SW 1271 (cell line): ENCODE measurements at places on chromosomes 4 and X.

DNA sequence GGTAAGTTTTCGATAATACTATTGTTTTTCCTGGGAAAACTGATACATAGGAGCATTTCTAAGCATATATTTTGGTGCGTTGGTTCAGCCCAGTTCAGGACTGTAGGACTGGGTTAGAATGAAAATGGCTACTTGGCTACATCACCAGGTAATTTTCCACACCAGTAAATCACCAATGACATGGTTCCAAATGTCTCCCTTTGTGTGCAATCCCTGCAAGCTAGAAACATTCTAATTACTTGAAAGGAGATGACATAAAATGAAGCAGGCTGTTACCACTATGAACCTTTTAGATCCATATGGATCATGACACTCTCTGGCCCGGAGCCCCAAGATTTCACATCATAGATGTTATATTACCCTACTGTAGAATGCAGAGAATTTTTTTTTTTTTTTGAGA is 577.4 kb upstream of the FTHL17 start:
- no peak for DNase-seq

GRCh38 chr4:140152751-140153418 is 1.1 kb downstream of the MAML3 start:
- DNase-seq, result no peak

DNA sequence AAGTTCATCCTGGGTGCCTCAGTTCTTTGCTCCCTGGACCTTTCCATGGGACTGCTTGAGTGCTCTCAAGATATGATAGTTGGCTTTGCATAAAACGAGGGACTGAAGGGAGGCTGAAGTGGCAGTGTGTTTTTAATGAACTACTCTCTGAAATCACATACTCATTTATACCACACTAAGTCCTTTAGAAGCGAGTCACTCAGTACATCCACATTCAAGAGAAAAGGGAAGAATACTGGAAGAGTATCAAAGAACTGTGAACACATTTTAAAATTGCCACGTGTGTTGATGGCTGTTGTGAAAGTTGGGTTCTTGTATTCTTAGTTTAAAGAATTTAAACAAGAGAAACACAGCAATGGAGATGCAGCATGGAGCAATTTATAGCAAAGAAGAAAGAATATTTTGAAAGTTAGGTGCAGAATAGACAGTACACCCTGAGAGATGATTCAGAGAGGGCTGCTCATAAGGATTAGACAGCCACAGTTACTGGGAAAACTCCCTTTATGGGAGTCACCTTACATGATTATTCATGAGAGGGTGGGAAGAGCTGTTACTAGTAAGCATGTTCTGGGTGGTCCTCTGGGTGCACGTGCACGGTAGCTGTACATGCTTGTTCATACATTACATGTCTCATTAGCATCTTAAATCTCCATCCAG is 380.7 kb downstream of the ADGRL3 start:
- DNase-seq, result no peak

- DNase-seq, result no peak
Observed at GRCh38 chr4:182969651-182970279, 52.6 kb upstream of the DCTD start.

- DNase-seq, result no peak
Observed at GRCh38 chr4:146654687-146655520, 16.2 kb downstream of the POU4F2 start.

DNA sequence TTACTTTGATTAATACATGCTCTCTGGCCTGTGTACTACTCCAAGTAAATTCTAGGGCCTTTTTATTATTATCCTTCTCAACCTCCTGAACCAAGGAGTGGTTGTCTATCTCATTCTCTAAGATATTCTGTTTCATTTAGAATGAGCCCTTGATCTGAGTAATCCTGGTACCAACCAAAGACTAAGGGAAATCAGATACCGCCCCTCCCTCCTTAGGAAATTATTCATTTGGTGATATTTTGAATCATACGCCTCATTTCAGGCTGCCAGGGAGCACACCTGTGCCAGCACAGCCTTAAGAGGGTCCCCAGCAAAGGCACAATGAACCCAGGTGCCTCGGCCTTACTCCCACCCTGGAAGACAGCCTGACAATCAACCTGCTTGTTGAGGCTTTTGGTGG is 73.2 kb upstream of the STARD8 start:
- no peak for DNase-seq

- DNase-seq, result no peak
Observed at GRCh38 chr4:166078383-166078782, 205.3 kb downstream of the TLL1 start.

GRCh38 chrX:74431797-74432196 is 10.5 kb downstream of the SLC16A2 start:
- no peak for DNase-seq

DNA sequence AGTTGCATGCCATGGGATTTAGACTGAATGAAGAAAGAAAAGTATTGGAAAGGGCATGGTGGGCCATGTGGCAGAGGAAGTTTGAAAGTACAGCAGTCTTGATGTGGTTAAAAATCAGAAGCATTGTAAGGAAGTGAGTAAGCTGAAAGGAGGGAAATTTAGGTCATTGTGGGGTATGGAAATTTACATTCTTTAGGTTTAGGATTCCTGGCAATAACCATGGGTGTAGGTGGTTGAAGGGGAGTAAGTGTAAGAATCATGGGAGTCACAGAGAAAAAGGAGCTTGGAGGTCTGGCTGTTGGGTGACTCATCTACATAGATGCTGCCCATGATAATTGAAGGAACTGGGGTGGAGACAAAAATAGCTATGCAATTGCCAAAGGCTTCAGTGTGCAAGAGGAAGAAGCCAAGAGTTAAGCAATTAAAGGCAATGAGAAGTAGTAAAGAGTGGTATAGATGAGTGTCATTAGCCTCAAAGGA is 243.8 kb upstream of the LDB2 start:
- DNase-seq, result no peak

DNA sequence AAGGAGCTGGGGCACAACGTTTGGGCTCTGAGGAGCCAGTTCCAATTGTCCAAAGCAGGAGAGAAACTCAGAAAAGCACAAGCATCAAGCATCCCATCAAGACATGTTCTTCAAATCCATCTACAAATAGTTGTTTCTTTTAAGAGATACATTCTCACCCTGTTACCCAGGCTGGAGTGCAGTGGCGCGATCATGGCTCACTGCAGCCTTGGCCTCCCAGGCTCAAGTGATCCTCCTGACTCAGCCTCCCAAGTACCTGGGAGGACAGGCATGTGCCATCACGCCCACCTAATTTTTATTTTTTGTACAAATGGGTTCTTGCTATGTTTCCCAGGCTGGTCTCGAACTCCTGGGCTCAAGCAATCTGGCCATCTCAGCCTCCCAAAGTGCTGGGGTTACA is 18.1 kb downstream of the NELFA start:
- no peak for DNase-seq

DNA sequence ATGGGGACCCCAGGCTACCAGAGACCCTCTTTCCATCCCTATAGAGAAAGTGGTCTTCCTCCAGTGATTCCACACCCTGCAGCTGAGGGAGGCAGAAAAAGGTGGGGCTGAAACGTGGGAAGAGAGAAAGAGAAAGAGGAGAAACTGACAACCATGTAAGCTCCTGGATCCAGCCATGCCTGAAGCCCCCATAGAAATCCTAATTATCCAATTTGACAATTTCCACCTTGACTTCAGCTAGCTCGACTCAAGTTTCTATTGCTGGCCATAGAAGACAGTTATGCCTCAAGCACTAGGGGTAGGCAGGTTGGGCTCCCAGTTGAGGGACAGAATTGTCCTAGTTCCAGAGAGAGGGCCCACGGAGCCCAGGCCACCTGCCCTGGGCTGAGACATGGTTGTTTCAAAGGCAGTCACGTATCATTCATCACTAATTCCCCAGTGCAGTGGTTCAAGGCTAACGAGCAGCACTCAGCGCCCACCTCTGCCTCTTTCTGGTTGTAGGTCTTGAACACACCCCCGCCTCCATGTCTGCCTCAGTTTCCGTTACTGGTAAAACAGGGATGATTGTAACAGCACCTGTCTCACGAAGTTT is 39.8 kb upstream of the ASMTL start:
- no peak for DNase-seq

- no peak for DNase-seq
Observed at GRCh38 chr4:176789955-176790354, 2.8 kb downstream of the VEGFC start.

DNA sequence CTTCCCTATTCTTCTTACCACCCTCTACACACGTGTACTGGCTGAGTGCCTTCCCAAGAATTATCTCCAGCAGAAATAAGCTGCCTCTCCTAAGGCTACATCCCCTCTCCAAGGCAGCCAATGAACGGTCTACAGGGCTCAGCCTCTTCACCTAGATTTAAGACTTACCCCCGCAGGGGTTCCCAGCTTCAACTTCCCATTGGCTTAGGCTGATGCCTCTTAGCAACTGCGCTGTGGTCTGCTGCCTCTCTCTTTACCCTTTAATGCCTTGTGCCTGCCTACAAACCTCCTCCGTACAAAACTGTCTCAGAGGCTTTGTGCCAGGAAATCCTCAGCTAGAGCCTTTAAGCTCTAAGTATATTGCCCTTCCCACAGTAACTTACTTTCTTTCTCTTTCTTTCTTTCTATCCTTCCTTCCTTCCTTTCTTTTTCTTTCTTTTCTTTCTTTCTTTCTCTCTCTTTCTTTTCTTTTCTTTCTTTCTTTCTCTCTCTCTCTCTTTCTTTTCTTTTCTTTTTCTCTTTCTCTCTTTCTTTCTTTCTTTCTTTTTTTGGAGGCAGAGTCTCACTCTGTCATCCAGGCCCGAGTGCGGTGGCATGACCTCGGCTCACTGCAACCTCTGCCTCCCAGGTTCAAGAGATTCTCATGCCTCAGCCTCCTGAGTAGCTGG is 15.1 kb upstream of the PIGA start:
- no peak for DNase-seq

DNA sequence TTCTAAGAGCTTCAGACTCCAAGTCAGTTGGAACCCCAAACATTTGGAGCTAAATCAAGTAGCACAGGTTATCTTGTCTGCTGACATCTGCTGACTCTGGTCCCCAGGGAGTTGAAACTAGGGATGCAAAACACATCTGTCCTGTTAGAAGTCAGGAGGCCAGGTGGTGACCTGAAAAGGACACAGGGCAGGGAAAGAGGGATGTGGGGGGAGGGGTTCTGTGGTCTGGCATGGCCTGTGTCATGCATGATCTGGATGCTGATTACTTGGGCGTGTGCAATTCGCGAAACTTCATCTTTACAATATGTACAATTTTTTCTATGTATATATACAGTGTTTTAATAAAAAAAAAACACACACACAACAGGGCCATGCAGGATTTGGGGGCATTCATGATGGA is 55.3 kb downstream of the FHDC1 start:
- DNase-seq, result no peak

DNA sequence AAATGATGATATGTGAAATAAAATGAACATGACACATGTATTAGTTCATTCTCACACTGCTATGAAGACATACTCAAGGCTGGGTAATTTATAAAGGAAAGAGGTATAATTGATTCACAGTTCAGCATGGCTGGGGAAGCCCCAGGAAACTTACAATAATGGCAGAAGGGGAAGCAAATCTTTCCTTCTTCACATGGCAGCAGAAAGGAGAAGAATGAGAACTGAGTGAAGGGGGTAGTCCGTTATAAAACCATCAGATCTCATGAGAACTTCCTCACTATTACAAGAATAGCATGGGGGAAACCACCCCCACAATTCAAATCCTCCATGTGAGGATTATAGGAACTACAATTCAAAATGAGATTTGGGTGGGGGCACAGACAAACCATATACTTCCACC is 243.9 kb upstream of the GYPA start:
- DNase-seq, result no peak

DNA sequence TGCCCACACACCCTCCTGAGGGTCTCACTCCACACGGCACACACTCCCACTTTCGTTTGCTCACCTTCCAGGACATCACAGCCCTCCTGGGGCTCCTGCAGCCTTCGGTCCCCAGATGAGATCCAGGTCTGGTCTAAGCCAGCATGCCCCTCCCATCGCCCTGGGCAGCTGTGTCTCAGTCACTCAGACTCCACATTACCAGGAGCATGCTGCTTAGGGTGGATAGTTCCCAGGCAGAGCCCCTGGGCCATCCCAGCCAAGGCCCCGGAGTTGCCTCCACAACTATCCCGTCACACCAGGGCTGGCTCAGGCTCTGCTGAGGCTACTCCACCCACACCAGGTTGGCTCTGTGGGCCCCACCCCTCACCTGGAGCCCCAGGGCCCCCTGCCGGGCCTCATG is 50.4 kb upstream of the PSAPL1 start:
- DNase-seq, result no peak

DNA sequence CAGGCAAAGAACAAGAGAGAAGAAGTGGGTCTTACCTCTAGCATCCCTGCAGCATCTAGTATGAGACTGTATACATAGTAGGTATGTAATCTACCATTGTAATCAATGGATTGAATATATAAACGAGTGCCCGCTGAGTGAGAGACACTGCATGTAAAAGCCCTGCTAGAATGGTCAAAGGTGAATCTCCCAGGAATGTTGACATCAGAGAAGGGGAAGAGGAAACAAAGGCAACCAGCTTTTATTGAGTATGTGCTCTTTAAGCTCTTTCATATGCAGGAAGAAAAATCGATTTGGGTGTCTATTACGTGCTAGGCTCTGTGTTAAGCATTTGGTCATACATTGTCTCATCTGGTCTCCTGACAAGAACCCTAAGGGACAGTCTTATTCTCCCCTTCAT is 91.9 kb upstream of the KLHL13 start:
- no peak for DNase-seq

GRCh38 chr4:8262637-8263322 is 6.8 kb upstream of the HTRA3 start:
- no peak for DNase-seq

DNA sequence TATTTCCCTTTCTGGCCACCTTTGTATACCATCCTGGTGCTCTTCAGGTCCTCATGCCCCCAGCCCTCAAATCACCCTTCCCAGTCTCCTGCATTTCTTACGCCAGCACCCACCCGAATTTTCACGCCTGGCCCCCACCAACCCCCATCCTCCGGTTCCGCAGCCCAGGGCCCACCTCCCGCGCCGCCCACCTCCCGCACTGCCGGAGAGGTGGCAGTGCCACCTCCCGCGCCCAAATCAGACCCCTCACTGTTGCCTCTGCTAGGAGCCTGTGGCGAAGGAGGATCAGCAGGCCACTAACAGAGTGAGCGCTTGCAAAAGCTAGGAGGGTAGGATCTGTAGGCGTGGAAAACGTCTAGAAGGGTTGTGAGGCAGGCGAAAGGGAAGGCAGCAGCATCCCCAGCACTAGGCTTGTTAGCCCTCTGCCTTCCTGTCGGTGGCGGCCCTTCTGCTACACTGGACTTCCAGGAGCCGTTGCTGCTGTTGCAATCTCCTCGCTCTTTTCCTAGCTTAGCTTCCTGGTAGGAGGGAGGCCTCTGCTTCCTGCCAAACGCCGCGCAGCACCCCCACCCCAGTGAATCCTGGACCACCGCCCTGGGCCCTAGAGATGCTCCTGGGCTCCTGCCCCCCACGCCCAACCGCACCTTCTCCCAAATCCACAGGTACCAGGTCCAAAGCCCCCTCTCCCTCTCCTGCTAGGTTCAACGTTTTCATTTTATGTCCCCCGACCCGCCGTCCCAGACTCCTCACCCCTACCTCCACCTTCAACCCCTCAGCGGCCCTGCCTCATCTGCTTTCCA is 51.0 kb downstream of the SPIN2B start:
- DNase-seq, result no peak

GRCh38 chrX:140467211-140467610 is 37.7 kb downstream of the SOX3 start:
- no peak for DNase-seq

GRCh38 chrX:113548308-113549015 is 707.8 kb upstream of the AMOT start:
- DNase-seq, result no peak
